ENCODE measurements at places on chromosomes 2 and 18.

GRCh38 chr2:237269138-237269875 lies 144.7 kb downstream of the COL6A3 start:
- no peak for DNase-seq

DNA sequence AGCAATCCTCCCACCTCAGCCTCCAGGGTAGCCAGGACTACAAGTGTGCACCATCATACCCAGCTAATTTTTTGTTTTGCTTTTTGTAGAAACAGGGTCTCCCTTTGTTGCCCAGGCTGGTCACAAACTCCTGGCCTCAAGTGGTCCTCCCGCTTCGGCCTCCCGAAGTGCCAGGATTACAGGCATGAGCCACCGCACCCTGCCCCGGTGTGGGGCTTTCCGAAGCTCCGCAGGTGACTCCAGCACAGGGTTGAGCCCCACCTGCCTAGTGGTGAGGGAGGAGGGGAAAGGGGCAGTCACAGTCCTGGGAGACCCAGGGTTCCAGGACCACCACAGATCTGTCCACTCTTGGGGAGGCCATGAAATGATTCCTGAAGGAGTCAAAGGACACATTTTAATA lies 5.2 kb downstream of the PRLH start:
- no peak for DNase-seq

GRCh38 chr2:120783371-120783791 lies 47.7 kb downstream of the GLI2 start:
- DNase-seq: no peak

DNA sequence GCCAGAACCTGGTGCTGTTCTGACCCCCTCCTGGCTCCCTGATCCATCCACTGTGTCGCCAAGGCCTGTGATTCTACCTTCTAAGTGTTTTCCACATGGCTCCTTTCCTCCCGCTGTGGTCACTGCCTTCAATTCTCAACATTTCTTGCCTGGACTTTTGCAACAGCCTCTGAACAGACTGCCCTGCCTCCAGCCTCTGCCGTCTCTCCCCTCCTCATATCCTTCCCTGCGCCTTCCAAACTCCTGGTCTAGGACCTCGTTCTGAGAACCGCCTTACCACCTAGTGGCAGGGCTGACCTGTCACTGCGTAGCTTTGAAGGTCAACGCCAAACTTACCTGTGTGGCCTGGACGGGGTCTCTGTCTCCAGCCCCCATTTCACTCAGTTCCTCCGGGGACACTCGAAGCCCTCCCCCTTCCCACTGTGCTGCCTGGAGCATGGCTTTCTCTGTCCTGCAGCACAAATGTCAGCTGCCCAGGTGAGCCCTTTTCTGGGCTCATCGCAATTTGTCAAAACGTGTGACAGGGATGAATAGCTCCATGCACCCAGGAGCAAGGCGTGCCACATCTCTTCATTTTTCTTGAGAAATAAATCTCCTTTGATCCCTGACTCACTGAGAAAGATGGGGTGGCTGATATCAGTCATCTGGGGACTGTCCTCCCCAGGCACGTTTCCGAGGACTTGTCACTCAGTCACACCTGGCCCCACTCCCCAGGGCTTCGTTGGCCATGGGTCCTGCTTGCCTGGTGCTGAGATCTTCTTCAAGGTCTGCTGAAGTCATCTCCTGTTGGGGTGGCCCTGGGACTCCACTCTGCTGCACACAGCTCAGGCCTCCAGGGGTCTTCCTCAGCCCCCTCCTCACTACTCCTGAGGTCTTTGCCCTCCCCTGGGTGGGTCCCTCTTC lies 46.7 kb downstream of the LDLRAD4 start:
- DNase-seq: no peak

DNA sequence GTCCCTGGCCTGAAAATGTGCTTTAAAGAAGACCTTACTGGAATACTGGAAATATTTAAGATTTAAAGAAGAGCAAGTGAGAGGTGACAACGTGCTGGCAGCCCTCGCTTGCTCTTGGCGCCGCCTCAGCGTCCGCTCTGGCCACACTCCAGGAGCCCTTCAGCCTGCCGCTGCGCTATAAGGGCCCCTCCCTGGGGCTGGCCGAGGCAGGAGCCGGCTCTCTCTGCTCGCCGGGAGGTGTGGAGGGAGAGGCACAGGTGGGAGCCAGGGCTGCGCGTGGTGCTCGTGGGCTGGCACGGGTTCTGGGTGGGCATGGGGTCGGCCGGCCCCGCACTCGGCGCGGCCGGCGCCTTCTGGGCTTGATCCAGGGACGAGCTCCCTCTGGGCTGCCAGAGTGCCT lies 2.9 kb upstream of the COQ10B start:
- DNase-seq: no peak

GRCh38 chr2:153476816-153477635 lies 1.5 kb downstream of the RPRM start:
- DNase-seq: no peak

DNA sequence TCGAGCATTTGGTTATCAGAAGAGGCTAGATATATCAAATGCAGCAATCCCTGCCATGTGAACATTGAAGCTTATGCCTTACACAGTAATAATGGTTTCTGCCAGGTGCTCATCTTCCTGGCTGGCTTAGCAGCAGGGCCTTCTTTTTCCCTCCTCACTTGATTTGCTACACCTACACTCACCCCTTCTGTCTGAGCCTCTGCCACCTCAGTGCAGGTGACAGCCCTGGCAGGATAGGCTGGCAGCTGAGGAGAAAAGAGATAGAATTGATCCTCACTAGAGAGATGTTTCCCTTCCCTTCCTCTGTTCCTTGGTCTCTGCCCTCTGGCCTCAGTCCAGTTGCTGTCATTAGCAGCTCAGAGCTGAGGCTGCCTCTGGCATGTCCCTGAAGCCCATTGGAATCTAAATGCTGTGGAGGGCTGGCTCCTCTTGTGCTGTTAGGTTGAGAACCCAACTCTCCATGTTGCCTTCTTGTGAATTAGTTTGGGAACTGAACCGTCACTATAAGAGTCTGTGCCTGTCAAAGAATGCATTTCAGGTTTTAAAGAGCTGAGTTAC lies 18.2 kb downstream of the MPHOSPH10 start:
- no peak for DNase-seq

Measured in central memory CD4-positive, alpha-beta T cell (primary cell).